AG04449 (cell line): ENCODE measurements at places on chromosomes 11 and 22.

DNA sequence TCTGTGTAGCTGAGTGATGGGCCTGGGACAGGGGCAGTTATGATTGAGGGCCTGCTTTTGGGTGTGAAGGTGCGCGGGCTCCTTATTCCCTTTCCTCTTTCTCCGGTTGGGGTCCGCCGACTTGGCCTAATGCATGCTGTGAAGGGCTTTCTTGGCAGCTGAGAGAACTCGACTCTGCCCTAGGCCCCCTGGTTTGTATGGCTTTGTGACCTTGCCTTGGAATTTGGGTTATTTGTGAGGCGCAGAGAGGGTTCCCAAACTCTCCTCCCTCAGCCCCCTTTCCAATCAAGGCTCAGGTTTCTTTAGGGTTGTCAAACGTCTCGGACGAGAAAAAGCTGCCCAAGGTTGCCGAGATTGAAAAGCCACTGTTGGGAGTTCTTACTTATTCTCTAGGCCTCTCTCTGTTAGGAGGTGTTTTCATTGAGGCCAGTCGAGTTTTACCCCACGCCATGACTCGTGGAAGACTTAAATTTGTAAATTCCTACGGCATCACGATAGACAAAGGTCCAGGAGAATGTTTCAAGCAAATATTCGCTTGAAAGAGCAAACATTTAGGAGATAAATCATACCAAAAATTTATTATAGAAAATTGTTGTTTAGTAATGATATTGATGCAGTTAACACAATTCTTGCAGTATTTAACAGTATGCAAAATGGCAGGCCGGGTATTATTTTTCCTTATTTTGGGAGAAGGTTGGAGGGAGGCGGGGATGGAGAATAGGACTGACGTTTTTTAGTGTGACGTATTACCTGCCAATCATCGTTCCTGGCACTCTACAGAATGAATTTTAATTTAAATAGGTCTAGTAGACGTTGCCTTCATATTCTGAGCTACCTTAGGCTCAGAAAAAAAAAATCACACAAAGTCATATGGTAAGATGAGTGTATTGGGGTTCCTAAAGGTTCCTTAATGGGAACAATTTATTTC lies 689 bp downstream of the PDHX start:
- no peak for DNase-seq

DNA sequence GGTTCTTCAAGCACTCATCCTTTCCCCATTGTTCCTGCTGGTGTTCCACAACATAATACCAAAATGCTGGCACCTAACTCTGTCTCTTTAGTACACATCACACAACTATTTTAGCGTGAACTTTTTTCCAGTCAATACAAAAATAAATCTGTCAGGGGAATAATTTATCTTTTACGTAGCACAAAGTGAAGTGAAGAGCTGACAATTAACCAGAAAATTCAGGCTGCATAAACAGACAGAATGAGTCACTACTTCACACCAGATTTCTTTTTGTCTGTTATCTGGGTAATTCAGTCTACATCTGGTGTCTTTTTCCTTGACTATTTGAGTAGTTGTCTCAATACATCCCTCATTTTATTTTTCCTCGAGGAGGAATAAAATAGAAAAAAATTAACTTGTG lies 7.9 kb upstream of the ETS1 start:
- no peak for DNase-seq

GRCh38 chr11:103619480-103619879 lies 417.0 kb upstream of the DDI1 start:
- no peak for DNase-seq

- DNase-seq, result no peak
Observed at GRCh38 chr22:43587574-43587973, 175.8 kb downstream of the MPPED1 start.

- no peak for DNase-seq
Observed at GRCh38 chr22:50399751-50400331, 56.7 kb downstream of the PPP6R2 start.
